ENCODE measurements at places on chromosomes 1 and 21.

DNA sequence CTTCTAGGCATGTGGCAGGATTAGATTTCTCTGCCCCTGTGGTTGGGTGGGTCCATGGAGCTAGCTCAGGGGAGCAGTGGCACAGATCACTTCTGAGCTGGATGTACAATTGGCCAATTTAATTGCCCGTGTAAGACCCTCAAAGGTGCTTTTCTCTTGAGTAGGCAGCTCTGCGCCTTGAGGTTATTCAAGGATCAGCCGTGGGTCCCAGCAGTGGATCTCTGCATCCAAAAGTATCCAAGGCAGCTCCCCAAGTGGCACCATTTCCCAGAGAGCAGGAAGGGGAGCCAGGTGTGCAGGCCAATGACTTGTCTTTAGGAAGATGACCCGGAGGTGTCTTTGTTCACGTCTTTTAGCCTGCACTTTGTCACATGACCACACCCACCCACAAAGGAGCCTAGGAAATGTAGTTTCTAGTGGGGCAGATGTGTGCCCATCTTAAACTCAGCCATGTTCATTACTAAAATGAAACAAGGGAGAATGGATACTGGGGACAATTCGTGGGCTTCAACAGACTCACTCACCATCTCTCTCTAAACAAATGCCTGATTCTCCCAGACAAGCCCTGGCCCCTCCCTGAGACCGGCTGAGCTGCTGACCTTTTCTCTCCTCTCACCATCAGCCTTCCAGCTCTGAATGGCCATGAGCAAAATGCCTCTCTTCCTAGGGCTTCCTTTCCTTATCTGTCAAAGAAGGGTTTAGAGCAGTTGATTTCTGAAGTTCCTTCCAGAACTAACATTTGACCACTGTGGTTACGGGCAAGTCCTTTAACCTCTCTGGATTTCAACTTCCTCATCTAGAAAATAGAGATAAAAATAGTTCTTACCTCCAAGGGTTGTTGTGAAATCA is 41.4 kb upstream of the TENT5C start:
- no peak for DNase-seq

DNA sequence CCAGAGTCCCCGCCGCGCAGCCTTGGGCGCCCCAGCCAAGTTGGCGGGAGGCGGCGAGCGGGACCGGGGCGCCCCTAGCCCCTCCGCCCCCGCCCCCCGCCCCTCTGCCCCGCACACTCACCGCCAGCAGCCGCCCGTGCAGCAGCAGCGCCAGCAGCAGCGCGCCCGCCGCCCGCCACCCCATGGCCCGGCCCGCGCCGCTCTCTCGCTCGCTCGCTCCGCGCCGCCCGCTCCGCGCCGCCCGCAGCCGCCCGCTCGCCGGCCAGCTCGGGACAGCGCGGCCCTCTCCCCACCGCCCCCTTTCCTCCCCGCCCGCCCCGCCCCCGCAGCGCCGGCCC is at the start of gene HSPG2:
Gene HSPG2, minus strand, starts transcription at position 277 of the 338 bp plus-strand sequence. Its CDS starts 93 bp downstream, at position 184.
- DNase-seq, result no peak

DNA sequence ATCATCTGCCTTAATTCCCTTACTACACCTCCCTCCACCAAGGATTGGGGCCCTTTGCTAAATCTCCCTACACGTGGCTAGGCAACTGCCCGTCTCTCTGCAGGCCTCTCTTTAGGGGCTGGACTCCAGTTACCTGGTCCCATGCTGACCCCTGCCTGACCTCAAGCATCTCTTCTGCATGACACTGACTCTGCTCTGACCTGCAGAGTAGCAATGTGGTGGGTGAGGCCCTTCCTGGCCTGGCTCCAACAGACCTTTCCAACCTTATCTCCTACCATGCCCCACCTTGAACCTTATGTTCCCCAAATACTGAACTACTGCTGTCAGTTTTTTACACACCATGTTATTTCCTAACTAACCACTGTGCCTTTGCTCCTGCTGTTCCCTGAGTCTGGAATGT is 45.9 kb upstream of the EPS15 start:
- no peak for DNase-seq

DNA sequence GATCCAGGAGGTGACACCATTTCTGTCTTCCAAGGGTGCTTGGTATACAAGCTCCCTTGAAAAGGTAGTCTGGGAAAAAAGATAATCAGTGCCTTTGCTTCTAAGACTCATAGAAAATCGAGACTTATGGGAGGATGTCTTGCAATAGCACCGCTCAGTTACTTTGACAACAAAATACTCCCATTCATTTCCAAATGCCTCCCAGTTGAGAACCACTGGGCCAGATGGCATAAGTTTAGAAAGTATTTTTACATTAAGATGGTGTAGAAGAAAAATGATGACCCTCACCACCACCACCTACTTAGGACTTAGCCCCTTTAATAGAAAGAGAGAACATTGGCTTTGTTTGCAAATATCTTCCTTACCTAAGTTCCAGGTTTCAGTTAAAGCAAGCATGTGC is 4.6 kb downstream of the TRMT13 start:
- no peak for DNase-seq

- DNase-seq, result no peak
Measured at GRCh38 chr1:236381565-236382158, 12.4 kb upstream of the EDARADD start.

DNA sequence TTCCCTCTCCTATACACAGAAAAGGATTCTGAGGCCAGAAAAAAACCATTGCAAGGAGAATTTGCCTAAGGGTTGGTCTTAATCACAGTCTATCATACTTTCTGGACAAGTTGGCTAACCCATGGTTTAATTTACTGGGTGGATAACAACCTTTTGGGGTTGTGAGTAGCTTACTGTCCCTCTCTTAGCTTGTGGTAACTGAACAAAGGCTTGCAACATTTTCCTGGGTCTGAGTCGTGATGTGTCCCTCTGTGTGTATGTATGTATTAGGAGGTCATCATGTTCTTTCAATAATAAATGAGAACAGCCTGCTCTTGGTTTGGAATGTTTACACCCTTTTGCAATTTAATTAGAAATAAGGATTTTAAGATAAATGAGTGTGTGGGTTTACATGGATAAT is 36.7 kb downstream of the PAPPA2 start:
- DNase-seq, result no peak

- DNase-seq, result no peak
Measured at GRCh38 chr1:36323636-36324352, at the start of gene EVA1B. EVA1B (minus strand) TSS chr1:36323645; CDS start chr1:36323037, 608 bp downstream.

- DNase-seq, result no peak
Measured at GRCh38 chr1:198295225-198295624, 138.4 kb downstream of the NEK7 start.

GRCh38 chr1:179175011-179175841 is 54.3 kb downstream of the ABL2 start:
- DNase-seq, result no peak

GRCh38 chr1:54167422-54168139 is 14.8 kb upstream of the CDCP2 start:
- no peak for DNase-seq

DNA sequence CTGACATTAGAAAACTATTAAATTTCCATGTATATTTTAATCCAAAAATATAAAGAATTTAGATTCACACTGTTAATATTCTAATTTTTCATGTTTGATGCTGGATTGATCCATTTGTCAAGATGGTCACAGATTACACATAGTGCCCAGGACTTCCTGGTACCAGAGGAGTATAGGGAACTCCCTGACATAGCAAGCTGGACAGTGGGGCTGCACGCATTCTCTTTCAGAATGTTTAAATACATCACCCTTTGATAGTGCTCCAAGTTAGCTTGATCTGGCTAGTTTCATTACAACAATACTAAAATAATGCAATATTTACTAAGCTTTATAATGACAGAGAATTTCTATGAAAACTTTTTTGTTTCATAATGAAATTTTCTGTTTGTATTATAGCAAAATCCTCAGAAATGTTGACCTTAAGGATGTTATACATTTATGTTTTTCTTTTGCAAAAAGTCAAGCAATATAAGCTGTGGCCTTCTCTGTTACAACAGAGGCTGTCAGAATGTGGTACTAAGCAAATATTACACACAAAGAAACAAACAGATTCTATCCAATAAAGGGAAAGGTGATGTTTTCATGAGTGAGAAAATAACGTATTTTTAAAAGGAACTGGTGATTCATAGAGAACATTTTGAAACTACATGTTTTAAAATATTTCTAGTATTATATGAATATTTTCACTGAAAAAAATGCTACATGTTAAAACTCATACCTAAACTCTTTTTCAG is 84.7 kb downstream of the SLC35F3 start:
- no peak for DNase-seq

DNA sequence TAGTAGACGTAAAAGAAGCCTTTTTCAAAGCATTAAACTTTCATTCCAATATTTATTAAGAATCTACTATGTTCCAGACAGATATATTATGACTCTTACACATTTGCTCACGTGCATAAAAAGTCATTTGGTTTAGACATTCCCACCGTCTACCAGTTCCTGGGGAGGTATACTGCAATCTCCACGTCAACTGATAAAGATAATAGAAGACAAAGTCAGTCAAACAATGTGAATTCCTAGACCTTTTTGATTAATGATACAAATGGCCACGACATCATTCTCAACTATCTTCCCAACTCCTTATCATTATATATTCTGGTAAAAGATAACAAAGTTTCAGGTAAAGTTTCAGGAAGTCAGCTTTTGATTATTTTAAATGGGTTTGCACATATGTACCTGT is 69.0 kb downstream of the SIPA1L2 start:
- DNase-seq, result no peak

DNA sequence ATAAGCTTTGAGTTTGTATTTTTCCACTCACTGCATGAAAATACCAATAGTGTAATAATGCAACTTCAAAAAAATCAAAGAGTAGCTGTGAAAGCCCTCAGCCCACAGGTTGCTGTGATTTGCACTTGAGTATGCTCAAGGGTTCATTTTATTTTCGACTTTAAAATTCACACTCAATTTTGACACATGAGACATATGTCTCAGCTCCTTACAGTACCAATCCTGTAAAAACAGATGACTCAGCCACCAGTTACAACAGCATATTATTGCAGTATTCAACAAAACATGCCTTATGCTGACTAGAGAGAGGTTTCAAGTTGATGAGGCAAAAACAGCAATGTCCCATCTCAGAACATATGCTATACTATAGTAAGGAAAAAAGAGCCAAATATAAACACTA is 66.1 kb downstream of the CYYR1 start:
- no peak for DNase-seq

DNA sequence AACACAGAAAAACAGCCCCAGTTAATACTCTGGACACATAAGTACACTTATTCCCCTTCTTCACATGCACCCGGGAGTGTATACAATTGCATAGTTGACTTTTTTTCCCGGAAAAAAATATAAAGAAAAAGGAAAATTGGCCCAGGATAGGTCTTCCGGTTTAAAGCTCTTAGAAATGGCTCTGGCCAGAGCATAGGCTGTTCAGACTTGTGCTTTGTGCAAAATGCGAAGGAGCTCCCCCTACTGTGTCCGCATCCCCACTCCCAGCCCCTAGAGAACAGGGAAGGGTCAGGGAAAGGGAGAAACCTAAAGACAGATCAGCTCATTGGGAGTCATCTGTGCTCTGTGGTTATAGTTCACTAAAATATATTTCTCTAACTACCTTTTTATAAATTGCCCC is 5.5 kb upstream of the MTMR11 start:
- no peak for DNase-seq

DNA sequence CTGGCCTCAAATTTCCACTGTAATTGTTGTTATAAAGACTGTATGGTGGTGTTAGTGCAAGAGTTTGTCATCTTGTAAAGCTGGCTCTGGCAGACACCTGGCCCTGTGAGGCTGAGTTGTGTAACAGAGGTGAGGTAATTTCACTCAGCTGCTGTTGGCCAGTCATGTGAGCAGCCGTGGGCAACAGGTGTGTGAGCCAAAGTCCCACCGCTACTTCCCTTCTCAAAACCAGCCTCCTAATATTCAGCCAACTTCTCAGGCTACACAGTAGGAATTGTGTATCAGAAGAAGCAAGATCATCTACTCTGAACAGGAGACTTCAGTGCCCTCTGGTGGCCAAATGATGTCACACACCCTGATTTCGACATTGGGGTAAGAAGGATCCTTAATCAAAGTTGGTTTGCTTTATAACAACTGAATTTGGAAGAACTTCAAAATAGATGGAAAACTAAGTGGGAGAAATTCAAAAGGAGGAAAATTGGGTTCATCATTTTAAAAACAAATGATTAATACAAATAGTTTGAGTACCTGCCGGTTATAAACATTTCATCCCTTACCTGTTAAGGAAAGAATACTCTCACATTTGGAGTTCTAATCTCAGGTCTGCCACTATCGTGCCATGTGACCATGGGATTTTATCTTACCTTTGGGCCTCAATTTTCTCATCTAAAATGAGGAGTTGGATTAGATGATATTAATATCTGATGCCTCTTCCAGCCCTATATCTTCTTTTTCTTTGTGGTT is 2.6 kb upstream of the CREG1 start:
- DNase-seq, result peak; percentile 51

DNA sequence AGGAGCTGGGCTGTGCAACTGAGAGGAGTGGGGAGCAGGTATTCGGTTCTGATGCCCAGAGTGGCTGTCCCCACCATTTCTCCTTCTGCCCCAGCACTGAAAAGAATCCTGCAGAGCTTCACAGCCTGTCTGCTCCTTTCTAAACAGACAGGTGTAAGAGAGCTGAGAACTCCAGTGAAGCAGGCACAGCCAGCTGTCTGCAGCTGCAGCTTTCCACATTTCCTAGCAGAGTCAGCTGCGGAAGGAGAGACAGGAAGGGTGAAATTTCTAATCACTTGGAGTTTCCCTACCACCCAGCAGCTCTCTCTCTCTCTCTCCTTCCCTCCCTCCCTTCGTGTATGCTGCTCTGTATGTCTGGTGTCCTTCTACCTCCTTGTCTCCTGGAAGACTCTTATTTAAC is 40.5 kb upstream of the GJB5 start:
- DNase-seq, result no peak

DNA sequence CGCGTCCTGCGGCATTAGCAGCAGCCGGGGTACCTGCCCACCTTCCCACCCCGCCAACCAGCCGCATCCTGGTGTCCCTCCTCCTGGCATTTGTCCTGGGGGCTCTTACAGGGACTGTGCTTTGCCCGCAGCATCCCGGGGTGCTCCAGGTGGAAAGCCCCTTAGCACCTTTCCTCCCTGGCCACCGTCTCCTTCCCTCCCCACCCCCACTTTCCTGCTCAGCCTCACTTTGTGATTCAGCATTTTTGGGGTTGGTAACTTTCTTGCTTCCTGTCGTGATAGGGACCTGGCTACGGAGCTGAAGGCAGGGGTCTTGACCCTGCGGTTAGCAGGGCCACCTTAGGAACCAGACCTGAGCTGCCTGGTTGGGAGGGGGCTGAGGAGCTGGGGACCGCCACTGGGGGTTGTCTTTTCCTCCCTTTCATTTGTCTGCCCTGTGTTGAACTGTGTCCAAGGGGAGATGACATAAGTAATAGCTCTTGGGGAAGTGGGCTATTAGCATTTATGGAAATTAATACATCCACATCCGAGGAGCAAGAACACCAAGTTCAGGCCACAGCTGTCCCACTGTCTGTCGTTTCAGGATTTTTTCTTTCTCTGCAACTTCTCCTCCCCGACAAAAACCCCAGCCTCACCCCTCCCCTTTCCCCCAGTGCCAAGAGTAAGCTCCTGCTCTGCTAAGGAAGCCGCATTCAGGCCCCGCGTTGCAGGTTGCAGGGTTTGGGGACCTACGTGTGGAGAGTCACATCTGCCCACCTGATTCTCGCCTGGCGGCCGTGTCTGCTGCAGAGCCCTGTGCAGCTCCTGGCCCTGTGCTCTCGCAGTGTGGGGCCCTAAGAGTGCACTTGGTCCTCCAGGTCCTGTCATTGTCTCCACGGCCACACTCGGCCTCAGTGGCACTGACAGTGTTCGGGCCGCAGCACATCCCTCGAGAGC is 1.6 kb upstream of the NPHP4 start:
- no peak for DNase-seq

All from LNCaP clone FGC (cell line).